ENCODE measurements at places on chromosomes 3 and 15.

GRCh38 chr3:147960786-147961185, 551.6 kb downstream of the ZIC1 start:
- no peak for DNase-seq

- no peak for DNase-seq
Measured at GRCh38 chr3:64244011-64244942, 19.0 kb upstream of the PRICKLE2 start.

DNA sequence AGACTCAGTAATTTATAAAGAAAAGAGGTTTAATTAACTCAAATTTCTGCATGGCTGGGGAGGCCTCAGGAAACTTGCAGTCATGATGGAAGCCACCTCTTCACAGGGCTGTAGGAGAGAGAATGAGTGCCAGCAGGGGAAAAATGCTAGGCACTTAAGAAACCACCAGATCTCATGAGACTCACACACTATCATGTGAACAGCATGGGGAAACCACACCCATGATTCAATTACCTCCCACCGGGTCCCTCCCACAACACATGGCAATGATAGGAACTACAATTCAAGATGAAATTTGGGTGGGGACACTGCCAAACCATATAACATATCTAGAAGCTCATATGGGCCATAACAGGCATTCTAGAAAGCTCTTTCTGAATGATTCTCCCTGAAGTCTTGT, 190.3 kb downstream of the WNT5A start:
- no peak for DNase-seq

GRCh38 chr3:122112754-122113153, 57.6 kb downstream of the CD86 start:
- no peak for DNase-seq

GRCh38 chr3:3189961-3190360, 10.5 kb upstream of the CRBN start:
- no peak for DNase-seq

DNA sequence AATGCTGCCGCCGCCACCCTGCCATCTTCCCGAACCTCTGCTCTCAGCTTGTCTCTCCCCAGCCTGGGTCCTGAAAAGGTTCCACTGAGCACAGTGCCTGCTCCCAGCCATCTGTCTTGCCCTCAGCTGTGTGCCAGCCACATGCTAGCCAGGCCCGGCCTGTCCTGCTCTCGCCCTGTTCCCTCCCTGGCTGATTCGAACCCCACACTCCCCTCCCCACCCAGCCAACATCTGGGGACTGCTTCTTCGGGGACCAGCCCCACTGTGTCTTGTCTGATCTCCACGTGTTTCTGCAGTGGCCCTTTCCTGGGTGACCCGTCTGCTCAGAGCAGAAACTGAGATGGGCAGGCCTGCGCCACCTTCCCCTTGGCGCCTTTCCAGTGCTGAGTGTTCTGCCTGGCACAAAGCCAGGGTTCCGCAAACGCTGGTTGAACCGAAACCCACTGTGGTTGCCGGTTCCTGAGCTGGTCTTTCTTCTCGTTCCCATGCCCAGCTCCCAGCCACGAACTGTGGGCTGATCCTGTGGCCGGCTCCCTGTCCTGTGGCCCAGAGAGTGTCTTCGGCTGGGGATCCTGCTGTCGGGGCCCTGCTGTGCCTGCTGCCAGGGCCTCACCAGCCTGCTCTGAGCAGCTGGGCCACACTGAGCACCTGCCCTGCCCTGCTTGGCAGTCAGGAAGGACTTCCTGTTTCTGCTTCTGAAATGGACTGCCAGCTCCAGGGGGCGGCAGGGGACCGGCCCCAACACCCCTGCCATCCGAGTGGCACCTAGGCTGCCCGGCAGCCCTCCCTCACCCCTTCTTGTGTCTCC, 62.7 kb upstream of the KLF13 start:
- peak; percentile 50 for DNase-seq

GRCh38 chr3:186207515-186207914, 98.6 kb upstream of the ETV5 start:
- no peak for DNase-seq

- no peak for DNase-seq
Measured at GRCh38 chr15:78312536-78312935, 13.1 kb upstream of the SKIC8 start.

- DNase-seq, result no peak
Measured at GRCh38 chr15:74793135-74794028, 11.5 kb downstream of the CSK start.

- no peak for DNase-seq
Measured at GRCh38 chr3:148737104-148737530, 39.4 kb downstream of the AGTR1 start.

DNA sequence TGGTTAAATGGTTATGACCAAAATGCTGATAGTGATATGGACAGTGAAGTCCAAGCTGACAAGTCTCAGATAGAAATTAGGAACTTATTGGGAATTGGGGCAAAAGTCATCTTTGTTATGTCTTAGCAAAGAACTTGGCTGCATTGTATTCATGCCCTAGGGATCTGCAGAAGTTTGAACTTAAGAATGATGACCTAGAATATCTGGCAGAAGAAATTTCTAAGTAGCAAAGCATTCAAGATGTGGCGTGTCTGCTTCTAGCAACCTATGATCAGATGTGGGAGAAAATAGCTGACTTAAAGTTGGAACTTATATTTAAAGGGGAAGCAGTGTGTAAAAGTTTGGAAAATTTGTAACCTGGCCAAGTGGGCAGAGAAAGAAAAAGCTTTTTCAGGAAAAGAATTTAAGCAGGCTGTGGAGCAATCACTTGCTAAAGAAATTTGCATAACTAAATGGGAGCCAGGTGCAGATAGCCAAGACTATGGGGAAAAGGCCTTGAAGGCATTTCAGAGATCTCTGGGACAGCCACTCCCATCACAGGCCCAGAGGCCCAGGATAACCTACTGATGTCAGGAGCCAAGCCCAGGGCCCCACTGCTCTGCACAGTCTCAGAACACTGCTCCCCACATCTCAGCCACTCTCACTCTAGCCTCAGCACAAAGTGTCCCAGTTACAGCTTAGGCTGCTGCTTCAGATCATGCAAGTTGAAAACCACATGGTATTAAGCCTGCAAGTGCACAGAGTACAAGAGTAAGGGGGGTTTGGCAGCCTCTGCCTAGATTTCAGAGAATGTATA, 147.8 kb upstream of the TGFBR2 start:
- DNase-seq, result no peak

GRCh38 chr15:76116138-76116885, 56.5 kb downstream of the TMEM266 start:
- DNase-seq, result no peak

GRCh38 chr3:45639044-45639392, 44.5 kb downstream of the LIMD1 start:
- DNase-seq, result no peak

GRCh38 chr15:72058585-72058984, 59.4 kb downstream of the MYO9A start:
- no peak for DNase-seq

DNA sequence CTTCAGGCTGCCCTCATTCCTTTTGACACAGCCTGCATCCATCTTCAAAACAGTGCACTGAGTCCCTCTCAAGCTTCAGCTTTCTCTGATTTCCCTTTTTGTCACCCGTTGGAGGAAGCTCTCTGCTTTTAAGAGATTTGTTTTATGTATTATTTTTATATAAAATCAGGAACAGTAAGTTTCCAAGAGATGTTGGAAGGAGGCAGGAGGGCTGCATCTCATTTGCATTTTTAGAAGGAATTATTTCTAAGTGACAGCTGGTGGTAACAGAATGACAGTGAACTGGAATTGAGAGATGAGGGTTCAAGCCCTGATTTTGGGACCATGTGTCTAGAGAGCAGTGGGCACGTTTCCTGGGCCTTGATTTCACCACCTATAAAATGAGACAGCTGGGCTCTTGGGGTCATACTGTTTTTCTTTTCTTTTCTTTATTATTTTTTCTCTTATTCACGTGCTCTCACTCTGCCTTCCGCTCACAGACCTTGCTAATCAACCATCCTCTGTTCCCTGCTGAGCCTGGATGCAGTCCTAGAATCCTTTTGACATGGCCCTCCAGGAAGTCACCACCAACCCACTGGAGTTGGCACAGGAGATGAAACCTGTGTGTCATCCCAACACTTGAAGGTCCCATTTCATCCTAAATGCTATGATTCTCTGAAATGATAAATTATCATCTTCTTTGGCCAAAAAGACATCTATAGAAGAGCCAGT, 148.6 kb downstream of the CACNA2D3 start:
- DNase-seq, result no peak

DNA sequence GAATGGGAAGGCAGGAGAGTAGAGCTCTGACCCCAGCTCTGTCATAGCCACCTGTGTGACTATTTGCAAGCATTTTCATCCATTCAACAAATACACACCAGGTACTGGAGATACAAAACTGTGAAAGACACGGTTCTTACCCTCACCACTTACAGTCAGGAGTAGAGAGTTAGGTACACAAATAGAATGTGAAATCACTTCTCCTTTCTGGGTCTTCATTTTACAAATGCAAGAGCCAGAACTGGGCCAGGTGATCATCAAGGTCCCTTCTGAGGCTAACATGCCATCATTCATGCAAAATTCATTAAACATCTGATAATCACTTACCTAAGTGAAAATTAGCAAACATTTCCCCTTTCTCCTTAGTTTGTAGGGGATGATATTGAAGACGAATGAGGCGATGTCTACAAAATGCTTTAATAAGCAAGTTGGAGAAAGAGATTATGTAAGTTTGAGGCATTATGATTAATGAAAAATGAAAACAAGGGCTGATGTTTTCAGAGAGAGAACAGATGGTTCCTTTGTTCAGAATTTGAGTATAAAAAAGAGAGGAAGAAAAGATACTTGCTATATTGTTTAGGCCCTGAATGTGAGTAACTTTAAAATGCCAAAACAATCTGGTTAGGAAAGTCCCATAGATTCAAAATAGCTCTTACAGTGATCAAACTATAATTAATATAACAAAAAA, 88.6 kb downstream of the LPP start:
- DNase-seq, result no peak

- DNase-seq, result no peak
Measured at GRCh38 chr3:118480101-118480860, 554.4 kb downstream of the IGSF11 start.

DNA sequence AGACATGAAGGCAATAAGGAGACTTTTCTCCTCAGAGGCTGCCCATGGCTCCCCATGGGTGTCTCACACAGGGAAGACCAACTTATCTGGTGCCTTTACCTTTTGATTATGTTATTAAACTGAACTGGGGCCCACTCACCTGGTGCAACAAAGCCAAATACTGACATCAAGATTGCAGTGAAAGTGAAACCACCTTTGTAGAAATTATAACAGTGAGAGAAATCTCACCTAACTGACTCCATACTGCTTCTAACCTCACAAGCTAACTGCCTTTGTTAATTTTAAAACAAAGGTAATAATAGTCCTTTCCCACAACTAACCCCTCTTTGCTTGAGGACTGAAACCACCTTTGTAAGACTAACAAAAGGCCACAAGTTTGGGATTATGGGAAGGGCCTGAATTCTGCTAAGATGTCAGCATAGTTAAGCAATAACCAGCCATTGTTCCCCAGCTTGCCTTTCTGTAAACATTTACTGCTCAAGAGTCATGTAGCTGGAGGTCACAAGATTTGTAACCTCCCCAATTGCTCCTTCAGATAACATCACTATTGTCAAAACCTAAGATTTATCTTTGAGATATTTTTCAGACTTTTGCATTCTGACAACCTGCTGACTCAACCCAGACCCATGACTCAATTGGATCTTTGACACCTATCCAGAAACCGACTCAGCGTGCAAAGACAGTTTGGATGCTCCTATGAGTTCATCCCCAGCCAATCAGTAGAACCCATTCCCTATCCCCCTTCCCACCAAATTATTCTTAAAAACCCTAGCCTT, 420.3 kb upstream of the CFAP20DC start:
- no peak for DNase-seq

DNA sequence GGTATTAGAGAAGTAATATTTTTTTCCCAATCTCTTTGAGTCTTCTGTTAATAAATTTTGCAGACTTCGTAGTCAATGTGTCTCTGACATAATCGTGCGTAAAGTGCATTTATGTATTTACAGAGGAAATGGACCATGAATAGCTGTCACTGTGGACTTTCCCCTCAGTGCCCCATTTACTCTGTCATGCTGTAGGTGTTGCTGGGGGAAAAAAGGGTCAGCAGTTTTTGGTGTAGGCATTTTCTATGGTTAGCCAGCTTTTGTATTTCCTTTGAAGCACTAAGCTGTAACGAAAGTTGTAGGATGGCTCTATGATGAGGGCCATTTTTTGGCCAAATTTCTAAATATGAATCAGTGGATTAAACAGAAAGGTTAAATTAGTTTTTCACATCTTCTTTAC, 598.4 kb downstream of the FGF12 start:
- no peak for DNase-seq

DNA sequence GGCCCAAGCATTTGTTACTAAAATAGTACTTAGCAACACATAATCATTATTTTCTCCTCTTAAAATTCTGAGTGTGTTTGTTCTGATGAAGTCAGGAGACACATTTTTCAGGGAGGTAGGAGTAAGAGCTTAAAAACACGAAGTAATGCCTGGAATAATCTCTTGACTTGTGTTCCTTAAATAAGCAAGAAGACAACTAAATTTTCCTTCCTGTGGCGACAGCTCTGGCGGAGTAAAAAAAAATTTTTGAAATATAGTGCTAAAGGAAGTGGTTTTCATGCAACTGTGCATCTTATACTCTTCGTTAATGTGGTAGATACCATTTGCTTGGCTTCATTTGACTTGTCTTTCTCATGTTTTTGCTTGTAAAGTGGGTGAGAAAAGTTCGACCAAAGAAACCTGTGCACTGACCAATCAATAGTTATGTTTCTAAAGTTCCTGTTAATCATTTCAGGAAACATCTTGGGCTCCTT, 11.1 kb upstream of the MBNL1 start:
- DNase-seq, result no peak
